ENCODE measurements at places on chromosomes 2 and 18.

- no peak for DNase-seq
Observed at GRCh38 chr2:42060028-42060427, 12.2 kb downstream of the PKDCC start.

- no peak for DNase-seq
Observed at GRCh38 chr2:227623226-227623625, 5.9 kb downstream of the SCYGR4 start.

DNA sequence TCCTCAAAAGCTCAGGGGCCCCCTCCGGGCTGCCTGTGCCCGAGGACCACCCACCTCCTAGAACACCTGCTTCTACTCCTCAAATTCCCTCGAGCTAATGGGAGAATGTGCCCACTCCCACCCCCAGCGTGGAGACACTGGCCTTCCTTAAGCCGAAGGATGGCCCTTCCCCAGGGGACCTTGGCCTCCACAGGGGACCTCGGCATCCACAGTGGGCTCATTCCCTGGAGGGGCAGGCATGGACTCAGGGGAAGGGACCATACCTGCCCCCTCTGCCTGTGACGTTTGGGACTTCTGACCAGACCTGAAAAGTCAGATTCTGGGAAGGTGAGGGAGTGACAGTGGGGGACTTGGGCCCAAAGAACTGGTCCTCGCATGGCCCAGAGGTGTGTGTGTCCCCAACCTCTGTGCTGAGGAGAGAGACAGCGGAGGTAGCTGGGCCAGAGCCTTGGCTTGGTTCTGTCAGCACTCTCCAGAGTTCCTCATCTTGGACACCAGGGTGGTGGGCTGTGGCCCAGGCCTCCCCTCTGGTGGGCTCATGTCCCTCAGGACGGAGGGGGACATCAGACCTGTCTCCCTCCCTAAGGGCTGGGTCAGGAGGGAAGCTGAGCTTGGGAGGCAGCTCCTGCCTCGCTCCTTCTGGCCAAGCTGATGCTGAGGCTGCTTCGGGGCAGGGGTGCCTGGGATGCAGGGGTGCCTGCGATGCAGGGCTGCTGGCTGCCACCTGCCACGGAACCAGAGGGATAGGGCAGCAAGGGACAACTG, 240.4 kb downstream of the HAUS1 start:
- no peak for DNase-seq

- no peak for DNase-seq
Observed at GRCh38 chr2:108460345-108461037, 11.5 kb downstream of the GCC2 start.

GRCh38 chr2:237547841-237548416, 18.4 kb upstream of the PRLH start:
- DNase-seq = no peak

DNA sequence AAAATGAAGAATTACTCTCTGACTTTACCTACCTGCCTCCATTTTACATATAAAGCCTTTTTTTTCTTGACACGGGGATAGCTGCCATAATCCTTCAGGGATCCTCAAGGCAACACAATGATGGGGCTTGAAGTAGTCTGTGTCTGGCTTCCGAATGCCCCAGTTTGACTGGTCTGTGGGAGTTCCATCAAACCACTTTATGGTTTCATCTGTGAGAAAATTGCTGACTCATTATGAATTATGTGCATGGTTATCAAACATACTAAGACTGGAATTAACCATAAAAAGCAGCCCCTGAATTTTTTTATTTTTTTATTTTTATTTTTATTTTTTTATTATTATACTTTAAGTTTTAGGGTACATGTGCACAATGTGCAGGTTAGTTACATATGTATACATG, 117.5 kb downstream of the PLA2R1 start:
- DNase-seq = no peak

DNA sequence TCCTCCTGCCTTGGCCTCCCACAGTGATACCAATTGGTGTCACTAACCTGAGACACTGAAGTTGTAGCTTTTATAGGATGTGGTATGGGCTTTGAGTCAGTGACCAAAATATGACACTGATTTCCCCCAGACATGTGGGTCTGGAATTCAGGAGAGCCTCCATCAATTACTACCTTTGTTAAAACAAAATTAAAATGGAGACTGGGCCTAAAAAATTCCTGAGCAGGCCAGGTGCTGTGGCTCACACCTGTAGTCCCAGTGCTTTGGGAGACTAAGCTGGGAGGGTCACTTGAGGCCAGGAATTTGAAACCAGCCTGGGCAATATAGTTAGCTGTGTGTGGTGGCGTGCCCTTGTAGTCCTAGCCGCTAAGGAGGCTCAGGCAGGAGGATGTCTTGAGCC, 36.9 kb upstream of the LIPG start:
- DNase-seq = no peak

DNA sequence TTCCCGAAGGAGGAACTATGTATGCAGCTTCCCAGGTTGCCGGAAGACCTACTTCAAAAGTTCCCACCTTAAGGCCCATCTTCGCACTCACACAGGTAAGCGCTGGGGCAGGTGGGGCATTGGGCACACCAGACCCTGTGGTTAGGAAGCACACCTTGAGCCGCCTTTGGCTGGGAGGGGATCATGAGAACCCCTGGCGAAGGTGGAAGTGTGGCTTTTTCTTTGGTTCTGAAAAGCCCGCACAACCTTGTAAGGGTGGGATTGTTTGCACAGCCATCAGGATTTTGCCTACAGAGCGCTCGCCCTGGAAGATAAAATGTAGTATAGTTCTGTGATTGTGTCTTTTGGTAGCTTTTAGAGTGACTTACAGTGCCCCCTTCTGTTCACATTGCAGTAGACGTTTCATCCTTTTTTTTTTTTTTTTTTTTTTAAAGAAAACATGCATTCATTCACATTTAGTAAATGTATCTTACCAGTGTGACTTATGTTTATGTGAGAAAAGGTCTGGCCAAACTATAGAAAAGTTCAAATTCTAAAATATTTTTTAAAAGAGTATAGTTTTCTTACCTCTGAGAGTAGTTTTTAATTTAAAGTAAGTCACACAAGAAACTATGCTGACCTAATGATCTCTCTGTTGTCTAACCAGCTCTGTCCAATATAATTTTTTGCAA, 5.3 kb downstream of the KLF11 start:
- DNase-seq = no peak

GRCh38 chr18:79742076-79742475, 55.7 kb upstream of the KCNG2 start:
- no peak for DNase-seq

DNA sequence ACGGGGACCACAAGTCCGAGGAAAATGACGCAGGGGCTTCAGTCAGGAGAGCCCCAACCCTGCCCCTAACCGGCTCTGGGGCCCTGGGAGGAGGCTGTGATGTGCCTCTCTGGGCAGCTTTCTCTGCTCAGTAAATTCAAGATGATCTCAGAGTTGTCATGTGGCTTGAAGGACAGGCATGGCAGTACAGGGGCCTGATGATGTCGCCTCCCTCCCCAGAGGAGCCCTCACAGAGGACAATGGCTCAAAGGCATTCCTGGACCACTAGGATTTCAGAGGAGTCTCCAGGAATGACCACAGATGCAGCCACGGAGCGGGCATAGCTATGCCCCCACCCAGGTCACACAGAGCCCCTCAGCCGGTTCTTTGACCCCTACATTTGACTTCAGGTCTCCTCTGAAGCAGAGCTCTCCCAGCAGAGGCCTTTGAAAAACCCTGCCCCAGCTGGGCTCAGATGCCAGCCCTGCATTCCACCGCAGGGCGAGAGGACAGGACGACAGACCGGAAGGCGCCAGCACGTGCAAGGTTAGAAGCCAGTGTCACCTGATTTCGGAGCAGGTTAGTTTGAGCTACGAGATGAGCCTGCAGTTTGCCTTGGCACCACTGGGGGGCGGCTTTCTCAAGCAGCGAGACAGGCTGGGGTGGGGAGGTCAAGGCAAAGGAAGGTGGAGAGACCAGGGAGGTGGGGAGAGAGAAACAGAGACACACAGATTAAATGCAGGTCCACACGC, 39.2 kb downstream of the BIN1 start:
- no peak for DNase-seq

- DNase-seq = no peak
Observed at GRCh38 chr18:79555885-79556284, 123.7 kb upstream of the CTDP1 start.

DNA sequence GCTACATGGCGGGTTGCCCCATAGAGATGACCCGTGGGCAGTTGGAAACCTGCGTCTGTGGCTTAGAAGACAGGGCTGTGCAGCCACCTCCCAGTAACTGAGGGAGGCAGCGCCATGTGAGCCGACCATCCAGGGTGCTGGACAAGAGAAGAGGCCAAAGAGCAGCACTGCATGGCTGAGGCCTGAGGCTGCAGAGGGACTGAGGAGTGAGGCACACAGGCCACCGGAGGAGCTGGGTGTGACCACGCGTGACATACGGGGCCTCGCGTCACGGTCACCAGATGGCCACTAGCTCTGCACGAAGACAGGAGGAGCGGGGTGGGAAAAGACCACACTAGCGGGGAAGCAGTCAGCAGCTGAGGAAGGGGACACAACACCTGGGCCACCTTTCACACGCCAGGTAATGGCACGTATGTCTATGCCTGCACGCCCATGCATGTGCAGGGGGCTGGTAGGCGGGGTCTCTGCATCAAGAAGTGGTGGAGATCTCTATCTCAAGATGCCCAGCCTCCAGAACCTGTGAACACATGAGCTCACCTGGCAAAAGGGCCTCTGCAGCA, 61.4 kb downstream of the NDUFA10 start:
- no peak for DNase-seq

GRCh38 chr2:147082850-147083522, 761.8 kb upstream of the ACVR2A start:
- DNase-seq = peak; percentile 49

- DNase-seq = no peak
Observed at GRCh38 chr2:221372159-221372884, 199.8 kb downstream of the EPHA4 start.

- DNase-seq = no peak
Observed at GRCh38 chr2:241413929-241414580, 58.0 kb downstream of the FARP2 start.
